ENCODE measurements at places on chromosomes 12 and 14.

GRCh38 chr12:20024194-20024593 is 344.1 kb upstream of the PDE3A start:
- no peak for DNase-seq

- DNase-seq = no peak
These were observed 140.1 kb downstream of the NRXN3 start for GRCh38 chr14:78310272-78310671.

- no peak for DNase-seq
These were observed 7.6 kb upstream of the VASH1 start for GRCh38 chr14:76753541-76754198.

GRCh38 chr14:105065280-105066228 is at the start of gene GPR132:
Gene GPR132, minus strand, starts transcription at chr14:105065430. Its CDS starts 10,010 bp downstream, at chr14:105055420.
- DNase-seq = peak; percentile 66

DNA sequence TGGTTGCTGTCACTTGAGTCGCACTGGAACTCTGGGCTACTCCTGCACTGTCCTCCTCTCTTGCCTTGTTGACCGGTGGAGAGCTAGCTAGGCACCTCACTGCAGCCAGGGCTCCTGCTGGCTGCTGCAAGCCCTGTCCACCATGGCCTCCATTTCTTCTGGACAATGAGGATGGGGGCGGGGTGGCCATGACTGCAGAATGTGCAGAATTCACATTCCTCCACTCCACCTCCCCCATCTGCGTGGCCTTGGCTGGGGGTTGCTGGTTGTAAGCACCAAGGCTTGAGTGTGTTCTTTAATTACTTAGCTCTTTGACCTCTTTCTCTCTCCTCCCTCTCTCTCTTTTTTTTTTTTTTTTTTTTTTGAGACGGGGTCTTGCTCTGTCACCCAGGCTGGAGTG is 248.5 kb downstream of the PCNX1 start:
- no peak for DNase-seq

DNA sequence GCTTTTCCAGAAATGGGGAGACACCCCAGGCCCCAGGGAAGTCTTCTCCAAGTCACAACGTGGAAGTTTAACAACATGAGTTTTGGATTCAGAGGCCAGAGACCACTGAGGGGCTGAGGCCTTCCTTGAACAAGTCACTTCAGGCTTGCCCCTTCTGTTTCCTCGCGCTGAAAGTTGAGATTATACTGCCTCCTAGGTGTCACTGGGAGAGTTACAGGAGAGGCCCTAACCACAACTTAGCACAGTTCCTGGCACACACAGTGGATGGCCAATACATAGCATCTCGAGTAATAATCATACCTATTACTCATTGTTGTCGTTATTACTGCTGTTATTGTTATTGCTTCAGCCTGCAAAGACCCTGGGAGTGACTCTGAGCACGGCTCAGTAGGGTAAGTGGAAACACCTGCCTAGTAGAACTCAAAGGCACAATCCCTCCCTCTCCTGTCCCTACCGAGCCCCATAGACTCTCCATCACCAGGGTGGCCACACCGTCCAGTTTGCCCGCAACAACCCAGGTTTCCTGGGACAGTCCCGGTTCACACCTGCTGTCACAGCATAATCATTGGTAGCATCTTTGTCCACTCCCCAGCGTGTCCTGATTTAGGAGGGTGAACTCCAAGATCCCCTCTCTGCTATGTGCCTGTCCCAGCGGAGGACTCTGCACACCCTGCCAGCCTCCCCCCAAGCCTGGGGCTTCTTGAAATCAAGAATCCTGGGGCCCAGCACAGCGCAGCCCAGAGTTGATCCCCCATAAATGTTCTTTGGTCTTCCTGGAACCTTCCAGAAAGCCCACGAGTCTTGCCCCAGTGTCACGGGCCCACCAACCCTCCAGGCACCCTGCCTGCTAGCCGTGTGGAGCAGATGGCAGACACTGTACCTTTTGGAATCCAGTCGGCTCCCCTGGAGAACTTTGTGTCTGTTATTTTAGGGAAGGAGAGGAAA is 85.0 kb downstream of the SYNE3 start:
- DNase-seq = no peak

- no peak for DNase-seq
These were observed 135.2 kb upstream of the KRR1 start for GRCh38 chr12:75646329-75647210.

GRCh38 chr12:129815846-129816245 is 88.0 kb downstream of the TMEM132D start:
- no peak for DNase-seq

- no peak for DNase-seq
These were observed 11.1 kb upstream of the KRT73 start for GRCh38 chr12:52629281-52630007.

GRCh38 chr12:7073946-7074345 is 13.4 kb downstream of the C1S start:
- DNase-seq = no peak

GRCh38 chr14:35492569-35493014 is 41.4 kb upstream of the INSM2 start:
- no peak for DNase-seq

DNA sequence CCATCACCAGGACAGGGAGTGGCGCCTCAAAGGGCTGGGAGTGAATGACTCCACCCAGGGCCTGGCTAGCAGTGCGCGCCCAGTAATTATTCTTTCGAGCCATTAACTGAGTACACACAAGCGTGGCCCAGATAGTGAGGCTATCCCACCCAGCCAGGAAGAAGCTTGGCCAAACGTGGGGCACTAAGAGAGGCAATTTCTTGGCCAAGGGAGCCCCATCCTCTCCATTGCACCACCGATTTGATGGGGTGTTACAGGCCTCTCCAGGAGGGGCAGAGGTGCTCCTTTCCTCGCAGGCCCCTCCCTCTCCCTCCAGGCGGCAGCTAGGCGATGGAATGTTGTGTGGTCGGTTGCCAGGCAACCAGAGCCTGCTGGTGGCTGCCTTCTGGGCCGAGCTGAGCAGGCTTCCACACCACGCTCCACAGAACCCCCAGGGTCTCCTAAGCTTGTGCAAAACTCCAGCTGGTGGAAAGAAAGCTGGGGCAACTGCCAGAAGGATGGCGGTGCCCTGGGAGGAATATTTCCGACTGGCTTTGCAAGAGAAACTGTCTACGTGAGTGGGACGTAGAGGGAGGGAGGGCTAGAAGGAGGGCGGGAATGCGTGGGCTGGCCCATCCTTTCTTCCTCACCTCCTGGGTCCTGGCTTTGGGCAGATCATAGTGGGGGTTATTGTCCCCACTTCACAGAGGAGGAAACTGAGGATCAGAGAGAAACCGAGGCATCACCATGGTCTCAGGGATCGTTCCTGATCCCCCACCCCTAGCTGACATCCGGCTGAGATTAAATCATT is at the start of gene CFAP73:
Gene CFAP73, plus strand, starts transcription at position 364 of the 790 bp plus-strand sequence. Its CDS starts 134 bp downstream, at position 498.
- no peak for DNase-seq

- DNase-seq = no peak
These were observed 168.2 kb downstream of the KIF26A start for GRCh38 chr14:104306450-104307040.

DNA sequence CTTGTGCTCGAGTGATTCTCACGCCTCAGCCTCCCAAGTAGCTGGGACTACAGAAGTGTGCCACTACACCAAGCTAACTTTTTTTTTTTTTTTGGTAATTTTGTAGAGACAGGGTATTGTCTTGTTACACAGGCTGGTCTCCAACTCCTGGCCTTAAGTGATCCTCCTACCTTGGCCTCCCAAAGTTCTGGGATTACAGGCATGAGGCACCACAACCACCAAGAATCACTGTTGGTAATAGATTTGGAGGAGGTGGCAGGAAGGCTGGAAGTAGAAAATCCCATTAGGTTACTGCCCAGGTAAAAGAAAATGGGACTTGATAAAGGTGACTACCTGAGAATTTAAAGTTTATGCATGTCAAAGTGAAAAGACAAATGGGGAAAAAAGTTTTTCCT is 1.4 kb upstream of the CDCA4 start:
- DNase-seq = no peak

GRCh38 chr14:56390859-56391258 is 188.7 kb upstream of the TMEM260 start:
- no peak for DNase-seq

GRCh38 chr12:85448548-85449139 is 168.6 kb downstream of the ALX1 start:
- no peak for DNase-seq

DNA sequence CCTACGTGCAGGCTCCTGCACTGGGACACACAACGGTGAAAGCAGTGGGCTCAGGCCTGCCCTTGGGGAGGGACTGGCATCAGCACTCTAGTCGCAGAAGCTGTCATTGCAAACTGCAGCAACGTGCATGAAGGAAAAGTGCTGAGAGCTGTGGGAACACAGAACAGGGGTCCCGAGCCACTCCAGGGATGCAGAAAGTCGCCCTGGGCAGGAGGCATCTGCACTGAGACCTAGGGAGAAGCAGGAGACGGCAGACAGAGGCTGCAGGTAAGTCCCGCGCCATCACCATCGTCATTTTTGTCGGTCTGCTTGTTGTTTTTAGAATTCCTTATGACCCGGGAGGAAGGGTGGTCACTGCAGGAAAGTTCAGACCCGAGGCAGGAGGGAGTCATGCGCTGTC is 21.6 kb upstream of the RIMBP2 start:
- no peak for DNase-seq

- DNase-seq = no peak
These were observed 52.2 kb downstream of the LRP6 start for GRCh38 chr12:12214635-12215131.

- DNase-seq = no peak
These were observed 35.7 kb downstream of the TTC7B start for GRCh38 chr14:90780519-90780918.

GRCh38 chr14:103521951-103522563 is 573 bp downstream of the CKB start:
- DNase-seq = no peak

GRCh38 chr12:906062-906585 is 43.4 kb downstream of the RAD52 start:
- no peak for DNase-seq

DNA sequence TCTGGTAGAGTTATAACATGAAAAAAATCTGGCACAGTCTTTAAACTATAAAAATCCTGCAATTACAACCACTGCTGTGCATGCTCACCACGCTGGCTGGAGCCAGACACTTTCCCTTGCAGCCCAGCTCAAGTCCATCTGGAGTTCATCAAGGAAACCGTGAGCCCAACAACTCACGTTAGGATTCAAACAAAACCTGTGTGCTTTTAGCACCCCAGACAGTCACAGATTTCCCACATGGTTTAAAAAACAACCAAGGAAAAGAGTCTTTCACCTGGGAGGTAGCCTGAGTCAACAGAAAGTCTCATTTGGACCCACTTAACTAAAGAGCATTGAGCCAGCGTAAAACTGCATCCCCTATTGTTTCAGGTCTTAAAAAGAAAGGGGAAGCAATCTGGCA is 4.7 kb downstream of the LRIG3 start:
- DNase-seq = no peak

DNA sequence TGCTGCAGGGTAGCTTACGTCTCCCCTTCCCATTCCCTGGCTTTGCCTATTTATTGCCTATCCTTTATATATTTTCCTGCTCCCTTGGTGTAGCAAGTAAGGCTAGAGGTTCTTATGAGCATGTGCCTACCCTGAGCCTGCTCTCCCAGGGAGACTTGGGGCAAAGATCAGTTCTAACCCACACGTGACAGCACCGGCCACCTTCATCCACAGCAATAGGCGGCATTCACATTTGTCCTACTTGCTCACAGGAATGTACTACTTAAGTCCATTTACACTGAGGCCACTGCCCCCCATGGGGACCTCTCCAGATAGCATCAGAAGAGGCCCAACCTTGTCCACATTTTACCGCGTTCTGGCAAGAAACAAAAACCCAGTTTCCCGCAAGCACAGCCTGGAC is 8.7 kb downstream of the GPR68 start:
- DNase-seq = no peak

GRCh38 chr14:26846388-26846787 is 248.6 kb upstream of the NOVA1 start:
- DNase-seq = no peak

- DNase-seq = no peak
These were observed 368.9 kb upstream of the TMPO start for GRCh38 chr12:98146487-98146886.

DNA sequence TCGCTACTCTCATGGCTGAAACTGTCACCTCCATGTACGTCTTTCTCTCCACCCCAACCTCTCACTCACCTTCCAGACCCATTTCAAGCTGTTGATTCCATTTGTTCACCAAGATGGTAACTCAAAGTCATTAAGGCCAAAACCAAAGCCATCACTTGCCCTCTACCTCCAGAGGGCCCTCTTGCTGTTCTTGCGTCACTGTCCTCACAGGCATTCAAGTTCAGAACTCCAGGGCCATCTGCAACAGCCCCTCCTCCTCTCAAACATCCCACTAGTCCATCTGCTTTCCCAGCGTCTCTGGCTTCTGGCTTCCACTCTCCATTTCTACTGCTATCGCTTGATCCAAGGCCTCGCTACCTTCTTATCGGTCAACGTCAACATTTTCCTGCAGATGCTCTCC is 74.5 kb downstream of the VWF start:
- no peak for DNase-seq

DNA sequence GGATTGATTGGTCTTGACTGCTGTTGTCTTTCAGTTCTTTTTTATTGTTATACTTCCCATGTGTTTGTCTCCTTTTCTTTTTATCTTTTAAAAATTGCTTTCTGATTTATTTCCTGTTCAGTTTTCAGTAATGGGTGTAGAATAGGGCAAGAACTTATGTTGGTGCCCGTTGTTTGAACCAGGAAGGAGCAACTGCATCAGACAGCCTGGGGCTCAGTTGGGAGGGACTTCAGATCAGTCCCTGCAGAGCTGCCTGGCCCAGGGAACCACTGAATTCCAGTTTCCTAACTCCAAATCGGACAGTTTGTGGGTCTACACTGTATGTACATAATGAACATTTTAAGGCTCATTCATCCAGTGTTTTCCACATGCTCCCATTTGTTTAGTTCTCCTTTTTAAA is 64.9 kb downstream of the FBXO34 start:
- DNase-seq = no peak

GRCh38 chr12:120943482-120943881 is 34.9 kb upstream of the HNF1A start:
- no peak for DNase-seq

GRCh38 chr12:92732716-92733115 is 29.9 kb downstream of the PLEKHG7 start:
- no peak for DNase-seq

All from activated B cell treated with CpG ODN at 0.5 μM for 24 hours (primary cell).